ENCODE measurements at places on chromosomes 16 and 17.

DNA sequence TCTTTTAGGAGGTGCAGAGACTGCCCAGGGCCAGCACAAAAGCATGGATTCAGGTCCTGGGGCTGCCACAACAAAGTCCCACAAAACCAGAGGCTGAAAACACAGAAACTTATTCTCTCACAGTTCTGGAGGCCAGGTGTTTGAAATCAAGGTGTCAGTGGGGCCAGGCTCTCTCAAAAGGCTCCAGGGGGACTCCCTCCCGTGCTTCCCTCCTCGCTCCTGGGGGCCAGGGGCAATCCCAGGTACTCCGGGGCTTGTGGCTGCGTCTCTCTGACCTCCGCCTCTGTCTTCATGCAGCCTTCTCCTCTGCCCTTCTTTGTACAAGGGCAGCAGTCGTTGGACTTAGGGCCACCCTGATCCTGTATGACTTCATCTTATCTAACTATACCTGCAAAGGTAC, 8.3 kb upstream of the RBFOX3 start:
- no peak for DNase-seq

- DNase-seq = no peak
These were observed 212.2 kb upstream of the RPL38 start for GRCh38 chr17:73991260-73991659.

- DNase-seq = no peak
These were observed 74.4 kb downstream of the NETO2 start for GRCh38 chr16:47069313-47069712.

- DNase-seq = no peak
These were observed 16.9 kb downstream of the SYNRG start for GRCh38 chr17:37592291-37592690.

DNA sequence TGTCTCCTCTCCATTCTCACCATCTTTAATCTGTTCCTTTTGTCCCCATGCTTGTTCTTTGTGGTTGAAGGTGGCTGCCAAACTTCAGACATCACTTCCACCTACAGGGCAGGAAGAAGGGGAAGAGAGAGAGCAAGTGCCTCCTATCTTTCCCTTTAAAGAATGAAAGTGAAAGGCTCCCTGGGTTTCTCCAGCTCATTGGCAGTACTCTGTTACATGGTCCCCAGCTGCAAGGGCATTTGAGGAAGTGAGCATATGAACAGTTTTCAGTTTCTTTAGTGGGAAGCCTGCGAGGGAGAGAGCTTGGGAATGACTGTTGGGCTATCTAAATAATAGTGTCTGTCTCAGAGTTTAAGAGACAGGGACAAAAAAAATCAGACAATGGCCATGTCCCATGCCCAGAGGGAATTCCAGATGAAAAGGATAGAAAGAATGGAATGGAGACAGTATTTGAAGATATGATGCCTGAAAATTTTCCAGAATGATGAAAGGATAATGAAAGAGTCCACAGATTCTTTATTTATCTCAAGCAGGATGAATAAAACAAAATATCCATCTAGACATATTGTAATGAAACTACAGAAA, 159.9 kb downstream of the LGALS9B start:
- no peak for DNase-seq

DNA sequence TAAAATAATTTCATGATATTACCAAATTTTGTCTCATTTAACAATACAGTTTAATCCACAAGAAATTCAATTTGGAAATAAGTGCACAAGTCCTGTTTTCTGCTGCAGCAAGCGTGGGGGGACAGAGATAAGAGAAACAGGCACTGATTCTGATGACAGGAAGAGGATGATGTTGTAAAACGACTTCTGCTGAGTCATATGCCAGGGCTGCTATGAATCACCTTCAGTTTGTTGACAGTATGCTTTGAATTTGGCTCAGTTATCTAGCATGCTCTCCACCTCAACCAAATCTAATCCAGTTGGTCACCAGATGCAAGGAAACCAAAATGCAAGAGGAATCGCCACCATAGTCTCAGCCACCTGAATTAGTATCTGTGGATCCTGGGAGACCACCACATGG, 244.1 kb upstream of the MON1B start:
- no peak for DNase-seq

GRCh38 chr17:29190039-29190438, 9.8 kb upstream of the MYO18A start:
- DNase-seq = no peak

DNA sequence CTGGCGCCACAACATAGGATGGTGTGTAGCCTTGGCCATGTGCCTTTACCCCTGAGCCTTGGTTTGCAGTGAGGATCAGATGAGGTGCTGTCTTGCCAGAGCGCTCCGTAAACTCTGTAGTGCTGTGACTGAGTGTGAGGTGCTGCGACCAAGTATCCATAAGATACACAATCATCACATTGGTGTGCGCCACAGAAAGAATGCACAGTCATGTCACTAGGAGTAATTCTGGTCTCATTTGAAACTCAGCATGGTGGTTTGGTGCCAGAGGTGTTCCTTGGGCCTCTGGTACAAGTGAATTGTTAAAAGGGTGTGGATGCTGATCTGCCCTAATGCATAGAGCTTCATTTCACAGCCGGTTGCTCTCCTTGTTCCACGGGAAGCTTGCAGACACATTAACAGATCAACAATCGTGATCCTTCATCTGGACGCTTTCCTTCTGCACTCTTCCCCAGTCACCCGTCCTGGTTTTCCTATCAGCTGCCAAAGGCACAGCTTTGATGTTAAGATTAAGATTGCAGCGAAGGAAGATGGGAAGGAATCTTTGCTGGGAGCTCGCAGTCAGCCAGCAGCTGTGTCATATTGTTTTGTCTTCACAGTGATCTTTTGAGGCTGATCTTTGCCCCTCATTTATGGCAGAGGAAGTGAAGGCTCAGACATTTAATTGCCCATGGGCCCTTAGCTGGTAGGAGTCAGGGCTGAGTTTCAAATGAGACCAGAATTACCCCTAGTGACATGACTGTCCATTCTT, 79.1 kb downstream of the KSR1 start:
- no peak for DNase-seq

DNA sequence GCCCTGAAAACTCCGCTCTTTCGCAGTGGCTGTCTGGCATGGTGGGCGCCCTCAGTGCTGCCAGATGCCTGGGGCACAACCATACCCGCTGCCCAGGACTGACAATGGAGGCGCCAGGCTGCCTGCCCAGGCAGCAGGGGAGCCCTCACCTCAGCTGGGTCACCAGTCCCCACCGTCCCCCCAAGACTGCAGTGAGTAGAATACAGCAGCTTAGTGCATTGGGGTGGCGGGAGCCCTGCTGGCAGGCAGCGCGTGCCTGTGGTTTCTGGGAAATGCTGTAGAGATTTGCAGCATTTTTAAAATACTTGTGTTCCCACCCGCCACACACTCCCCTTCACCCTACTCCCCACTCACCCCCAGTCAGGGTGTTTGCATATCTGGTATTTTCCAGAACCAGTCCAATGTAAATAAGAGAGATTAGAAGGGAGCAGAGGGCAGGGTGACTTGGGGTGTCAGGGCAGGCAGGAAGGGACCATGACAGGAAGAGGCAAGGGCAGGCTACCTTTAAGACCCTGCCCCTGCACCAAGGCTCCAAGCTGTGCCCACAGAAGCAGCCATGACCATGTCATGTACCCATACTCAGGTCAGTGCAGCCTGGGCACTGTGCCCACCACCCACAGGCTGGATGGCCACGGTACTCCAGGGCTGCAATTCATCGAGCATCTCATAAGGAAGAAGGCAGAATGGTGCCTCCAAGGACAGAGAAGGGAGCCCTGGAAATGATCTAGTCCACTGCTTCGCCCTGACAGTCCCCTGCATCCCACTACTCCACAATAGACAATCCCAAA, 21.5 kb downstream of the MYO18A start:
- DNase-seq = no peak

- DNase-seq = peak; percentile 97
These were observed 11.2 kb downstream of the CD300LB start for GRCh38 chr17:74520016-74520434.

DNA sequence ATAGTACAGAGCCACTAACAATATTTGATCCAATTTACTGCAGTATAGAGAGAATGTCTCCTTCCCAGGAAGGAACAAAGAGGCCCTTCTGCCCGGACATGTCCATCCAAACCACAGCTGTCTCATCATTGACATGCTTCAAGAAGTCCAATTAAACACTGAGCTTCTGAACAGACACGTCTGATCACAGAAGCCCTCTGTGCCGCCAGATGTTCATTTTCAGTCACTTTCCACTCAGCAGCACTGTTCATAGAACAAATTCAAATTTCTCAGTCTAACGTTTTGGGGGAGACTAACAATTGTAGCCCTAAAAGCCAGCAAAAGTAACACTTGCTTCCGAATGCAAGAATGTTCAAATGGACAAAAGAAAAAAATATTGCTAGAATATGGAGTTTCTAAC, 15.3 kb downstream of the ZC3H7A start:
- no peak for DNase-seq

DNA sequence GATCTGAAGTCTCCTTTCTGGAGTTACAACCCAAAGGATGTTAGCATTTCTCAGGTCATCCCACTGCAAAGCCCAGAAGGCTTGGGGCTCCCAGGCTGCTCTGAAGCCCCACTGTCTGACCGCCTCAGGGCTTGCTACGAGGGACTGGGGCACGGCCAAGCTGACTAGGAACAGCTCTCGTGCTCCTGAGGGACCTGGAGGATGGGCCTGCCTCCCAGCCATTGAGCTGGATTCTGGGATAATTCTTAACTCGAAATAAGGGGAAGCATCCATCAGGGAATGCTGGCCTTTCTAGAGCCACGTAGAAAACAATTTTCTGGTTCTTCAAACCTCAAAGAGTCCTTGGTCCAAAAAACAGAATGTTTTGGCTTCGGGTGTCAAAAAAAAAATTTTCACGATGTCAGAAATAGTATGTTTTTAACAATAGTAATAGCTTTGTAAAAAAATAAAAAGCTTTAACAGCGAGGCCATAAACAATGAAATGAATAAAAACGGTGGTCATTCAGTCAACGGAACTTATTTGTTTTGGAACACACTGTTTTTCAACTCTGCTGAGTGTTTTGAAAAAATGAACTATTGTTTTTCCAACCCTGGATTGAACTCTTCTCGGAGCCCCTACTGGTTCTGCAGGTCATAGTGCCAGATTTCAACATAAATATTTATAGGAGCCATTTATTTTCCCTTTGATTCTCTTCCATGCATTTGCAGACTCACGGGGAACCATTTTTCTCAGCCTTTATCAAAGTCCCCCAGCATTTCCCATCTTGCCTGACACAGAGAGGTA, 16.4 kb upstream of the HERPUD1 start:
- DNase-seq = peak; percentile 23

- DNase-seq = peak; percentile 78
These were observed 1.0 kb downstream of the HERPUD1 start for GRCh38 chr16:56932721-56933619.

DNA sequence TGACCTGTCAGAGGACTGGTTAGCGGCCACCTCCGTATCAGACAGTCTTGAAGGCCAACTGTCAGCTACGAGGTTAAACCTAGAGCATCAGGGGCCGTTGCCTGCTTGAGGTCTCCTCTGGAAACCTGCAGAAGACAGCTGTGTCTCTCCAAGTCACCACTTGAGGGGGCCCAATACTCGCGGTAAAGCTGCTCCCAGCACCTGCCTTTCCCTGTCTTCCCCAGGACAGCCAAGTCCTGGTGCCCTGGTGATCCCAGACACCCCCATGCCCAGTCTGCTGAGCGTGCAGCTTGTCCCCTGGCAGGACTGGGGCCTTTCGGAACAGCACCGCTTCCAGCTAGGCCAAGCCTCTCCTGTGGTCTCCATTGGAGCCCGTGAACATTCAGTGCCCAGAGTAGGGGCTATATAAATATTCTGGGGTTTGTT, 80.1 kb downstream of the DNAH17 start:
- DNase-seq = peak; percentile 70

GRCh38 chr17:49952209-49952911, 16.6 kb upstream of the DLX4 start:
- DNase-seq = peak; percentile 91

DNA sequence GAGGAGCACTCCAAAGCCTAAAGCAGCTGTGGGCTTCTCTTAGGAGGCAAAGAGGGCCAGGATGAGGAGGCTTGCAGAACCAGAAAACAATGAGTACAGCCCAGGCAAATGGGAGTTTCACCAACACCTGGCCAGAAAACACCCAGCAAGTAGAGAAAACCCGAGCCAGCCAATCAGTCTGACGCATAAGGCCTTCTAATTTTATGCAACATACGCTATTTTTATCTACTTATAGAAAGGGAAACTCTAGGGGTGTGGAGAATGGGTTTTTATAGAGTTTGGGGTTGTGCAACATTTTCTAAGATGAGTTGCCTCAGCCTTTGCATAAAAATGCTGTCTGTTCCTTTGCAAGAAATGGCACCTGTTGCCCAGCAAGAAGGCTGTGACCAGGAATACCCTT, 529.0 kb upstream of the CDH5 start:
- no peak for DNase-seq

DNA sequence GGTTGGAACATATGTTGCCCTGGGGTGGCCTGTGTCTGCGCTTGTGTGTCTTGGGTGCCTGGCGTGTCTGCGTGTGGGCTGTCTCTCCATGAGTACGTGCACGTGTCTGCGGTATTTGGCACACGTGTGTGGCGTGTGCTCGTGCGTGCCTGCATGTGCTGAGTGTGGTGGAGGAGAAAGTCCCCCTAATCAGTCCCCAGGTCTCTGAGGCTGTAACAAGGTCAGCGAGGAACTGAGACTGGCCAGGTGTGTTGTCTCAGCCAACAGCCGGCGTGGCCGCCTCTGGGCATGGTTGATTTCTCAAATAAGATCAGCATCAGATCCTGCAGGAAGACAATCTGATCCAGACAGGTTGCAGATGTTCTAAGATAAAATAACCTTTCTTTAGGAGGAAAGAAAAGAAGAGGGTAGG, 3.5 kb upstream of the CPNE7 start:
- DNase-seq = no peak

DNA sequence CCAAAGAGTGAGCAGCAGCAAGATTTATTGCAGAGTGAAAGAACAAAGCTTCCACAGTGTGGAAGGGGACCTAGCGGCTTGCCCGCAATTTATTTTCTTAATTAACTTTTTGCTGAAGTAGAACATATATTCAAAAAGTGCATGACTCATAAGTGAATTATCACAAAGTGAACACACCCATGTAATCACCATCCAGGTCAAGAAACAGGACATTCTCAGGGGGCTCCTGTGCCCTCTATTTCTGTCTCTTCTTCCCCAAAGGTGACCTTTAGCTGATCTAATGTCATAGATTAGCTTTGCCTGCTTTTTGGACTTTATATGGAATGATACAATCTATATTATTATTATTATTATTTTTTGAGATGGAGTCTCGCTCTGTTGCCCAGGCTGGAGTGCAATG, 19.9 kb downstream of the ERAL1 start:
- DNase-seq = no peak

DNA sequence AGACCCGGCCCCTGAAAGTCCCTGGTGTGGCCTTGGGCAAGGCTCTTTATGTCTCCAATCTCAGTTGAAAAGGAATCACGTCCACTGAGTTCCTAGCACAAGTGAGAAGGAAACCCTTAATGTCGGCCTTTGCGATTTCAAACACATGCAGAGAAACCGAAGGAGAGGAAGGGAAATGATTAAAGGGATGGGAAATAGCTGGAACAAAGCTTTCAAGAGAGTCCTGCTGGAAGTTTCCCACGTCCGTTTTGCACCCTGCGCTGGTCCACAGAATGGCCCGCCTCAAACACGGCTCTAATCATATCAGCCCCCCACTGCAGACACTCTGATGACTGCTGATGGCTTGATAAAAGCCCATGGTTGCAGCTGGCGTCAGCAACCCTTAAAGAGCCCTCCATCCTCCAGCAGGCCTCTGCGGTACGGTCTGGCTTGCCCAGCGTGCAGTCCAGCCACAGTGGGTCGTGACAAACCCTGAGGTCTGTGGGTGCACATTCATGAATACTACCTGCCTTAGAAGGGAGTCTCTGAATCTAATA, 765.5 kb upstream of the EEF2KMT start:
- no peak for DNase-seq

- no peak for DNase-seq
These were observed 12.2 kb upstream of the CBX4 start for GRCh38 chr17:79851461-79851817.

GRCh38 chr16:890217-890616, 80.6 kb downstream of the LMF1 start:
- DNase-seq = no peak
